Thyroid gland (tissue), 4 donors: ENCODE measurements at places on chromosomes 16 and 17. TPM values are rescaled to one million over a fixed set of nuclear protein-coding genes. Genes with fewer than 3 reads are reported as not detected.

DNA sequence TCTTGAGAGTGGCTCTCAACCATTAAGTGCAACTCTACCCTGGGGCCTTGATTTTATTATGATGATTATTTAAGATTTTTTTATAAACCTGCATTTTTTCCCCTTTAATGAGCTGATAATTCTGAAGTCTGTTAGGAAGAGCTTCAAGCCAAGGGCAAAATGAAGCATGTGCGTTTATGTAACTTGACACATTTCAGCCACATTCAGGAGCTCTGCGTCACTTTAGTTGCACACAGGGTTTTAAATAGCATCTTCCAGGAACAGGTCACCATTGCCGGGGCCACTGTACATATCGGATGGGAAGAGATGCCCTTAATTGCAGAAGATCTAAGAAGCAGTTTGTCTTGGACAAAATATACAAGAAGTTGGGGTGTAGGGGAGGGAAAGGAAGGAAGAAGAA, 89.6 kb downstream of the BMERB1 start:
- H3K4me3 ChIP-seq, result no peak overlapping the region
- no peak for DNase-seq
- H3K27me3 ChIP-seq, result no peaks in the 10 kb centered on the region
- H3K4me1 ChIP-seq, result peaks cover 25% of the 10 kb centered on the region
- H3K27ac ChIP-seq, result no peak overlapping the region

- peak; percentile 46 for DNase-seq
- no peaks in the 10 kb centered on the region for H3K36me3 ChIP-seq
- H3K27me3 ChIP-seq, result no peaks in the 10 kb centered on the region
- no peak overlapping the region for H3K4me3 ChIP-seq
- peaks cover 45% of the 10 kb centered on the region for H3K4me1 ChIP-seq
Measured at GRCh38 chr17:50036455-50037261, 19.3 kb upstream of the ITGA3 start.

RNF157 gene
- total RNA-seq, result 5.6 TPM

- H3K4me3 ChIP-seq, result no peak overlapping the region
- H3K4me1 ChIP-seq, result peaks cover 14% of the 10 kb centered on the region
- DNase-seq, result no peak
- H3K27ac ChIP-seq, result no peak overlapping the region
Measured at GRCh38 chr16:12732600-12732999, 71.1 kb downstream of the CPPED1 start.

SEPTIN1 gene
- total RNA-seq, result 1.5 TPM
